ENCODE measurements at places on chromosomes 5 and 9.

GRCh38 chr9:109733690-109734089, 46.3 kb upstream of the PALM2AKAP2 start:
- DNase-seq: no peak

DNA sequence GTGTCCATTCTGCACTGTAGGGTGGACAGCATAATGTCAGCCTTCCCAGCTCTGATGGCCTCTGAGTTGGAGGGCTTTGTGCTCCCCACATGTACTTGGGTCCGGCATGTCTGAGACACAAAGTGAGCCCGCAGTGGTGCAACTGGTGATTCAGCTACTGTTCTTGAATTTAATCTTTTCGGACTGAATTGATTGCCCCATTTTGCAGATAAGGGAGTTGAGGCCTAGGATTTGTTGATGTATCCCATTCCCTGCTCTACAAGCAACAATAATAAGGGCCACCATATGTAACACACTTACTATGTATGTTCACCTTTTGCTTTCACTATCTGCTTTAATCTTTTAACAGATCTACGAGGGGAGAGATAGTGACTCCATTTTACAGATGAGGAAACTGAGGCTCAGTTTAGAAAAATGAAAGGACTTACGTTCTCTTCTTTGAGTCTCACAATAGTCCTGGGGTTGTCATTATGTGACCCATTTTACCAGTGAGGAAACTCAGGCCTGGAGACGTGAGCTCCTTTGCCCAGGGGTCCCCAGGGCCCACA, 4.5 kb downstream of the GSN start:
- no peak for DNase-seq

GRCh38 chr9:567747-568305, 273.7 kb upstream of the DMRT1 start:
- DNase-seq: no peak

- no peak for DNase-seq
Measured at GRCh38 chr9:94663140-94663539, 23.8 kb upstream of the FBP1 start.

DNA sequence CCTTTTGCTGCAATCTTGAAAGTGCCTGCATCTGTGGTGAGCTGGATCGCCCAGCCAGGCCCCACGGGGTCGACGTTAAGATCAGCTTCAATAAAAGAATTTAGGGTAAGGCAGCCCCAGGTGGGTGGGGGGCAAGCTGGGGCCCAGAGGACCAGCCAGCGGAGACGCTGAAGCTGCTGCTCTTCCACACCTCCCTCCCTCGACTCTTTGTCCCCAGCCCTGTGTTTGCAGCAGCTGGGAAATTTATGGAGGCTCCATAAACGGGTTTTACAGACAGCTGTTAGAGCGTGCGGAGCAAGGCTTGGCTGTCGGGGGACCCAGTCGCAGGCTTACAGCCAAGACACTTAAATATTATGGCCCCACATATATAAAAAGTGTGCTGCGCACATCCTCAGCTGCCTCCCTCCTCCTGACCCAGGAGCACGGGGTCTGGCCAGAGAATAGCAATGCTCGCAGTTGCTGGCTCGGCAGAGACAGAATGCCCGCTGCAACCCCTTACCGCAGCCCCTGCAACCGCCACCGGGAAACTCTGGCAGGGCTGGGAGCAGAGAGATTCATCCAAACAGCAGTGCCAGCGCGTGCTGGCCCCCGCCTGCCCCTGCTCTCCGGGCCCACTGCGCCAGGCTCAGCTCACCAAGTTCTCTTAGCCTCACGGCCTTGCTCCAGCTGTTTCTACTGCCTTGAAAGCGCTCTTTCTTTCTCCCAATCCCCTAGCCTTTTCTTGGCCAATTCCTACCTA, 28.4 kb upstream of the MVB12B start:
- no peak for DNase-seq

DNA sequence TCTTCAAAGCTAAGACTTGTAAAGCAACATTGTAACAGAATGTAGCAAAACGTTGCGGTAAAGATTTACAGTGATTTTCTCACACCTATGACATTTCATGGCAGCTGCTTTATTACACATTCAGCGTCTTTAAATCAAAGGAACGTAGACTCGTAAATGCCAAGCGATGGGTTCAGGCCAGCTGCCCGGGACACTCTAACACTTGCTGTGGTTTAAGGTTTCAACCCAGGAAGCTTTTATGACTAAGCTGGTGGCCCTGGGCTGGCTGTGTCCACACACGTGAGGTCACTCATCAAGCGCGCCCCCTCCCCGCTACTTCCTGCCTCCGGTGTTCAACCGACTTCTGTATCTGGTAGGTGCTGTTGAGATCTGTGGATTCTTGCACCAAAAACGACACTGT, 2.5 kb downstream of the SLC6A18 start:
- no peak for DNase-seq

DNA sequence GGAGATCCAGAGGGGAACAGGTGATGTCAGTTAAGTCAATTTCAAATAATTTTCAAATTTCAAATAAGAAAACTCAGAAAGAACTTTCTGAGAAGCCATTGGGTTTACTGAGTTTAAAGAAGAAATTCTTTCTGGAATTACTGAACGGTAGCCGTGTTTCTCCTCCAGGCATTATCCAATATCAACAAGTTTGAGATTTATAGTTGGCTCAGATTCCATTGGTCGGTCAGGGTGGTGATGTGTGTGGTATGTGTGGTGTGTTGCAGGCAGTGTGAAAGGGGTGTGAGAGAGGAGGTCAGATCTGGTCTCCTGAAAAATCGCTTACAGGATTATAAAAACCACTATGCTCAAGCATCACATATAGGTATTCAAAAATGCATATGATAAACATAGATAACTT, 60.1 kb downstream of the PDE4D start:
- no peak for DNase-seq

DNA sequence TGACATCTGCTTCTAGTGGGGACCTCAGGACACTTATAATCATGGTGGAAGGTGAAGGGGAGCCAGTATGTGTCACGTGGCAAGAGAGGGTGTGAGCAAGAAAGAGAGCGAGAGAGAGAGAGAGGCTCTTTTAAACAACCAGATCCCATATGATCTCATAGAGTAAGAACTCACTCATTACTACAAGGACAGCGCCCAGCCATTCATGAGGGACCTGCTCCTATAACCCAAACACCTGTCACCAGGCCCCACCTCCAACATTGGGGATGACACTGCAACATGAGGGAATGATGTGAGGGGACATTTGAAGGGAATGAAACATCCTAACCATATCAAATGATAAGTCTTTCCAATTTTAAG, 427.5 kb downstream of the EFNA5 start:
- DNase-seq: no peak

DNA sequence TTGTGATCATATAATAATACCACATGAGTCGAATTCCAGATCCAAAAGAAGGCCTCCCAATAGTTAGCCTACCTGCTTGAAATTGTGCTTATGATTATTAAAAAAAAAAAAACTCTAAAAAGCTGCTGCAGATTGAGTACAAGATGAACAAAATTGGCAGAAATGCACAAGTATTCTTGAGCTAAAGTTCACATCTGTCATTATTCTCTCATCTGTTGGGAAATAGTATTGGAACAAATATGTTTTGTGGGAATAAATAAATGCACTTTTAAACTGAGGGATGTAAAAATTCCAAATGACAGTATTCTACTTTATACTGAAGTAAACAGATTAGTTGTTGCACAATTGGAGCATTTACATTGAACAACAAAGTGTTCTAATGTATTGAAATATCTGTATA, 15.7 kb downstream of the DAB2 start:
- DNase-seq: no peak

- no peak for DNase-seq
Measured at GRCh38 chr5:166746506-166746905, 1544.9 kb upstream of the WWC1 start.

Measured in activated naive CD8-positive, alpha-beta T cell treated with anti-CD3 and anti-CD28 coated beads for 36 hours (primary cell).